ENCODE measurements at places on chromosomes 6 and 20. TPM values are rescaled to one million over a fixed set of nuclear protein-coding genes. Genes with fewer than 3 reads are reported as not detected.
A peak's percentile ranks its signal among the peaks of the same experiment; 100 is the strongest.

Gene B4GALT5
- 51.0 TPM for polyA plus RNA-seq

GRCh38 chr6:122145246-122145645 lies 254.2 kb upstream of the HSF2 start:
- no peaks in the 10 kb centered on the region for H3K27me3 ChIP-seq
- no peak overlapping the region for H3K4me3 ChIP-seq
- H3K27ac ChIP-seq: no peak overlapping the region
- no peak for DNase-seq
- H3K4me1 ChIP-seq: no peaks in the 10 kb centered on the region

DNA sequence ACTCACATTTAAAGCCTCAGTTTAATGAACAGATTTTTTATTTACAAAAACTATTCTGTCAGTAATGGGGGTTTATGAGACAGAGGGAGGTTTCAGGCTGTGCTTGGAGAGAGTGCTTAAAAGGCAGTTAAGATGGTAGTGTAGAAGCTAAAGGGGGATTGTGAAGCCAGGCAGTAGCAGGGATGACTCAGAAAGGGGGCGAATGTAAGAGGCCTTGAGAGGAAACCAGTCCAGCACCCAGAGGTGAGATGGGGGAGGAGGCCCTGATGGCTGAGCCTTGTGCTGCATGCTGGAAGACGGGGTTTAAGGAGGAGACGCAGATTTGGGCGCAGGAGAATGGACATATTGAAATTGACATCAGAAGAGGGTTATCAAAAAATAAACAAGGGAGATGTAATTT lies 6.6 kb upstream of the SERPINB9 start:
- no peaks in the 10 kb centered on the region for H3K4me1 ChIP-seq
- H3K36me3 ChIP-seq: no peaks in the 10 kb centered on the region
- H3K27me3 ChIP-seq: no peaks in the 10 kb centered on the region
- peak; percentile 14 for DNase-seq
- H3K4me3 ChIP-seq: no peak overlapping the region

DNA sequence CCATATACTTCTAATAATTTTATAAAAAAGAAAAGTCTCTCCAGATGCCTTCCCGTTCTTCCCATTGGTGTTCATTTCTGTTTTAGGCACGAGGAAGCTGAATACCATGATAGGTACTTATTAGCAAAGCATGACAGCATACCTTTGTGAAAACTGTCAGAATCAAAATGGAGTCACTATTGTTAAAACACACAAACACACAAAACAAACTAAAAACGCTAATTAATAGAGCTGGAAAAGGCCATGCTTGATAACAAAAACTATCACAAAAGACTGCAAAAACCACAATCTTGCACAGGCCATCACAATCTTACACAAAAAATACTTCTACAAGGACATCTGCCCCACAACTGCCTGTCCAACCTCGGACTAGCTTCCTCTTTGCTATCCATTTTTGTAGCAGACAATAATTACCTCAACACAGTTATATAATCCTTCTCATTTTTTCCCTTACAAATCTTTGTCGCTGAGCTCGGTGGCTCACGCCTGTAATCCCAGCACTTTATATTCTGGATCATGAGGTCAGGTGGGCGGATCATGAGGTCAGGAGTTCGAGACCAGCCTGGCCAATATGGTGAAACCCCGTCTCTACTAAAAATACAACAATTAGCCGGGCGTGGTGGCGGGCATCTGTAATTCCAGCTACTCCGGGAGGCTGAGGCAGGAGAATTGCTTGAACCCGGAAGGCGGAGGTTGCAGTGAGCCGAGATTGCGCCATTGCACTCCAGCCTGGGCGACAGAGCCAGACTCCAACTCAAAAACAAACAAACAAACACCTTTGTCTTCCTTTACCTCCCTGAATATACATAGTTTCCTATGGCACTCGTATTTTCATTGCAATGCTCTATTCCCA lies 3.2 kb upstream of the ABT1 start:
- no peak overlapping the region for H3K27ac ChIP-seq
- H3K27me3 ChIP-seq: peaks cover 12% of the 10 kb centered on the region
- no peak for DNase-seq
- peaks cover 3% of the 10 kb centered on the region for H3K36me3 ChIP-seq
- peaks cover 18% of the 10 kb centered on the region for H3K4me1 ChIP-seq

DNA sequence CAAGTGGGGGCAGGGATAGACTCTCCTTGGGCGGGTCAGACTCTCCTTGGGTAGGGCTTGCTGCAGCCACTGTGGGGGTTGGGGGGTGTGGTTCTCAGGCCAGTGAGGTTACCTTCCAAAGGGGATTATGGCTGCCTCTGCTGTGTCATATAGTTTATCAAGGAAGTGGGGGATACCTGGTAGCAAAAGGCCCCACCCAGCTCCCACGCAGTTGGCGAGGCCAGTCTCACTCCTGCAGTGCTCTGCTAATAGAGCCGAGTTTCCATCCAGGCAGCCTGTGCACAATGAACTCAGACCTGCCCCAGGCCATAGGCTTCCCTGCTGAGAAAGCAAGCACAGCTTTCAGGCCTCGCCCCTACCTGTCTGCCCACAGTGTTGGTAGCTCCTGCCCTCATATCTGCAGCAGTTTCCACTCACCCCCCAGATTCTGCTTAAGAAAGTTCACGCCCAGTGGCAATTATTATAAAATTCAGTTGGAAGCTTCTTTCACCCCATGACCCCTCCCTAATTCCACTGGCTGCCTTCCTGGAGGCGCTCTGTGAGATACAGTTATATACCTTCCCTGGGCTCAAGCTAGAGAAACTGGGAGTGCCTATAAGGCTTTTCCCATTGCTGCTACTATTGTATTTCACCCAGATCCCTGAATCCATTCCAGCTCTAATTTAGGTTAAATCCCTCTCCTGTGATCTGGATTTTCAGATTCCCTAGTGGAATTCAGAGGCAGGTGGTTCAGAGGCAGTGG lies 56.1 kb downstream of the HDDC2 start:
- H3K27me3 ChIP-seq: no peaks in the 10 kb centered on the region
- H3K4me1 ChIP-seq: no peaks in the 10 kb centered on the region
- H3K27ac ChIP-seq: no peak overlapping the region
- H3K4me3 ChIP-seq: no peak overlapping the region
- DNase-seq: no peak

GRCh38 chr6:41278699-41279405 lies 7.6 kb downstream of the TREM1 start:
- no peaks in the 10 kb centered on the region for H3K36me3 ChIP-seq
- no peak overlapping the region for H3K27ac ChIP-seq
- H3K4me3 ChIP-seq: no peak overlapping the region

GRCh38 chr6:143872201-143872600 lies 7.9 kb downstream of the ZC2HC1B start:
- H3K27me3 ChIP-seq: peaks cover 1% of the 10 kb centered on the region
- no peak for DNase-seq
- H3K36me3 ChIP-seq: no peaks in the 10 kb centered on the region
- H3K4me3 ChIP-seq: no peak overlapping the region
- no peak overlapping the region for H3K27ac ChIP-seq
- no peaks in the 10 kb centered on the region for H3K4me1 ChIP-seq

DNA sequence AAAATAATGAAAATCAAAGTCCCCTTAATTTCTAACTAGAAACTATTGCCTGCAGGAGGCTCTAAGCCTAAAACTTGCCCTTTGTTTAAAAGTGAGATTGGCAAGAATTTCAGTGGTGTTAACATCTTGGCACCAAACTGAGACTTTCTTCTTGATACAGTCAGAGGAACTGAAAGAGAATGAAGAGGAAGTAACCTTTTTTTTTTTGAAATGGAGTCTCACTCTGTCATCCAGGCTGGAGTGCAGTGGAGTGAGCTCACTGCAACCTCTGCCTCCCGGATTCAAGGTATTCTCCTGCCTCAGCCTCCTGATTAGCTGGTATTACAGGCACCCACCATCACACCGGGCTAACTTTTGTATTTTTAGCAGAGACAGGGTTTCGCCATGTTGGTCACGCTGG lies 3.6 kb downstream of the DOP1A start:
- DNase-seq: peak; percentile 72
- peak overlapping the region; percentile 49 for H3K4me3 ChIP-seq
- no peaks in the 10 kb centered on the region for H3K27me3 ChIP-seq
- peak overlapping the region; percentile 48 for H3K27ac ChIP-seq
- H3K36me3 ChIP-seq: no peaks in the 10 kb centered on the region

GRCh38 chr20:18005170-18005989 lies 36.6 kb downstream of the MGME1 start:
- H3K4me3 ChIP-seq: no peak overlapping the region
- DNase-seq: no peak
- no peak overlapping the region for H3K27ac ChIP-seq
- H3K27me3 ChIP-seq: no peaks in the 10 kb centered on the region

Gene C6orf163
- polyA plus RNA-seq: 0.29 TPM

Gene AVP
- polyA plus RNA-seq: not detected

- H3K27me3 ChIP-seq: no peaks in the 10 kb centered on the region
- DNase-seq: no peak
- no peak overlapping the region for H3K27ac ChIP-seq
- no peak overlapping the region for H3K4me3 ChIP-seq
These were observed 542.3 kb upstream of the JARID2 start for GRCh38 chr6:14703586-14703985.

DNA sequence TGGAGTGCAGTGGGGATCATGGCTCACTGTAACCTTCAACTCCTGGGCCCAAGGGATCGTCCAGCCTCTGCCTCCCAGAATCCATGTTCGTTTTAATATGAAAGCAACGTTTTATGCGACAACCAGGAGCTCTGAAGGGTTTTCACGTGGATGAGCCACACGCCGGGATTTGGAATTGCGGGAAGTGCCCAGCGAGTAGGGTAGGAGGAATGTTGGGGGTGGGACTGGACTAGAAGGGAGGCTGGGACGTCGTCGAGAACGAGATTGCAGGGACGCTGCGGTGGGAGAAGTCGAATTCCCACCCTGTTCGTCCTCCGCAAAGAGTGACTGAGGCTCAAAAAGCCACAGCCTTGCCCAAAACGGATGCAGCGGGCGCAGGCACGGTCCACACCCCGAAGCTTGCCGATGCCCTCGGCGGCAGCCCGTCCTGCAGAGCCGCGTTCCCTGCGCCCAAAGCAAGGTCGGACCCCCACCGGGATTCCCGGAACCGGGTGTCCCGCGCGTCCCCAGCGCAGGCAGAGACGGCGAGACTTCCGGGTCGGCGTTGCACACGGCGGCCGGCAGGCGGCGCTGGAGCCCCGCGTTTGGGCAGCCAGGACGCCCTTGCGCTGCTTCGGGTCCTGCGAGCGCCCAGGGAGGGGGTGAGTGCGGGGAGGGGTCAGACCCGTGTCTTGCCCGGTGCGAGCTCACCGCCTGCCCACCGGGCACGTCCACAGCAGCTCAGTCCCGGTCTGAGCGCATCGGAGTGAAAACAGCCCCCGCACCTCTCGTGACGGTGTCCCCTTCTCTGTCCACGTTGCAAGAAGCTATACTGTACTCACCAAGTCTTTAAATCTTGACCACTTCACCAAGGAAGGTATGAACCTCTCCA lies 87.8 kb downstream of the DHX35 start:
- no peaks in the 10 kb centered on the region for H3K36me3 ChIP-seq
- H3K27ac ChIP-seq: no peak overlapping the region
- H3K4me3 ChIP-seq: peak overlapping the region; percentile 36
- peak; percentile 75 for DNase-seq

DNA sequence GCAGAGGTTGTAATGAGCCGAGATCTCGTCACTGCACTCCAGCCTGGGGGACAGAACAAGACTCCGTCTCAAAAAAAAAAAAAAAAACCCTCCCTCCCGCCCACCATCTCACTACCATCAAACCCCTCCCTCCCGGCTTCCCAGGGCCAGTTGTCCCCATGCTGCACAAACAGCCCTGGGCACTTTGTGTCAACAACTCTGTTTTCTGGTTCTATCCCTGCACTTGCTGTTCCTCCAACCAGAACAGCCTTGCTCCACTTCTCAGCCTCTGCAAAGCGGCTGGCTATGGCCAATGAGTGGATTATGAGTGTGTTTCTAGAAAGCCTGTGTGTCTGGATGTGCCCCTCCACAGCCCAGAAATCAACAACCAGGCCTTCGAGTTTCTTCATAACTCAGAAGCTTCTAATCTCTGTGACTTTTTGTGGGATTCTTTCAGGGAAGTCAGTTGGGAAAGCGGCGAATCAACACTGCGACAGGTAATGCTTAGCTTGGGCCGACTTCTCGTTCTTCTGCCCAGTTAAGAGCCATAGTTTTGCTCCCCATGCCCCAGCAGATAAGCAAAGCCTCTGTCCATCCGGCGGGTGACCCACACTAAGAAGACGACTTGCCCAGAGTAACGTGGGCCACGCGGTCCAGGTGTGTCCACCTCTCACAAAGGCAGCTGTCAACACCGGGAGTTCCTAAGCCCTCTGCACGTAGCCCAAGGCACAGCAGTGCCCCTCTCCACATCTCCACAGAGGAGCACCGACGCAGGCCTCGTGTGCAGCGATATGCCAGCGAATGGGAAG lies 5.5 kb downstream of the ZBTB46 start:
- H3K4me1 ChIP-seq: peaks cover 5% of the 10 kb centered on the region
- no peak overlapping the region for H3K27ac ChIP-seq
- DNase-seq: no peak
- no peak overlapping the region for H3K4me3 ChIP-seq
- H3K27me3 ChIP-seq: peaks cover 18% of the 10 kb centered on the region
- no peaks in the 10 kb centered on the region for H3K36me3 ChIP-seq

- no peak overlapping the region for H3K27ac ChIP-seq
- H3K4me1 ChIP-seq: no peaks in the 10 kb centered on the region
- no peaks in the 10 kb centered on the region for H3K27me3 ChIP-seq
- H3K4me3 ChIP-seq: no peak overlapping the region
- DNase-seq: no peak
- no peaks in the 10 kb centered on the region for H3K36me3 ChIP-seq
These were observed 15.8 kb downstream of the TSPYL4 start for GRCh38 chr6:116238083-116238482.

- DNase-seq: no peak
- H3K4me1 ChIP-seq: no peaks in the 10 kb centered on the region
- H3K27me3 ChIP-seq: no peaks in the 10 kb centered on the region
- no peak overlapping the region for H3K27ac ChIP-seq
These were observed 317.4 kb downstream of the SAMD5 start for GRCh38 chr6:147825848-147826247.

Gene TRIM10
- polyA plus RNA-seq: not detected

GRCh38 chr6:73393278-73393677 lies 1.4 kb upstream of the DDX43 start:
- DNase-seq: no peak
- no peak overlapping the region for H3K27ac ChIP-seq
- H3K27me3 ChIP-seq: no peaks in the 10 kb centered on the region
- no peak overlapping the region for H3K4me3 ChIP-seq
- H3K4me1 ChIP-seq: peaks cover 10% of the 10 kb centered on the region
- H3K36me3 ChIP-seq: no peaks in the 10 kb centered on the region

Gene BPIFB4
- not detected for polyA plus RNA-seq

Gene ARMC2
- polyA plus RNA-seq: 1.7 TPM

Gene RNF39
- not detected for polyA plus RNA-seq

- DNase-seq: peak; percentile 40
- no peaks in the 10 kb centered on the region for H3K27me3 ChIP-seq
- peak overlapping the region; percentile 70 for H3K27ac ChIP-seq
- no peak overlapping the region for H3K4me3 ChIP-seq
These were observed 5.7 kb downstream of the ELOVL4 start for GRCh38 chr6:79941489-79942151.

GRCh38 chr6:144921206-144921975 lies 636.3 kb downstream of the UTRN start:
- H3K27me3 ChIP-seq: no peaks in the 10 kb centered on the region
- H3K4me3 ChIP-seq: no peak overlapping the region
- no peaks in the 10 kb centered on the region for H3K4me1 ChIP-seq
- H3K27ac ChIP-seq: no peak overlapping the region

- H3K27me3 ChIP-seq: no peaks in the 10 kb centered on the region
- peak overlapping the region; percentile 58 for H3K27ac ChIP-seq
- no peaks in the 10 kb centered on the region for H3K36me3 ChIP-seq
- no peak for DNase-seq
- peak overlapping the region; percentile 44 for H3K4me3 ChIP-seq
These were observed 113.5 kb upstream of the BEND6 start for GRCh38 chr6:56841381-56841749.

Gene LY6G5C
- 11.8 TPM for polyA plus RNA-seq

- no peak overlapping the region for H3K27ac ChIP-seq
- DNase-seq: no peak
- H3K36me3 ChIP-seq: no peaks in the 10 kb centered on the region
- H3K27me3 ChIP-seq: no peaks in the 10 kb centered on the region
These were observed 7.4 kb upstream of the AHCY start for GRCh38 chr20:34310481-34311117.
